Mesothelial cell of epicardium (in vitro differentiated cells): ENCODE measurements at places on chromosomes 1 and 21.

- DNase-seq = no peak
Observed at GRCh38 chr1:222610728-222611127, 7.2 kb upstream of the MIA3 start.

DNA sequence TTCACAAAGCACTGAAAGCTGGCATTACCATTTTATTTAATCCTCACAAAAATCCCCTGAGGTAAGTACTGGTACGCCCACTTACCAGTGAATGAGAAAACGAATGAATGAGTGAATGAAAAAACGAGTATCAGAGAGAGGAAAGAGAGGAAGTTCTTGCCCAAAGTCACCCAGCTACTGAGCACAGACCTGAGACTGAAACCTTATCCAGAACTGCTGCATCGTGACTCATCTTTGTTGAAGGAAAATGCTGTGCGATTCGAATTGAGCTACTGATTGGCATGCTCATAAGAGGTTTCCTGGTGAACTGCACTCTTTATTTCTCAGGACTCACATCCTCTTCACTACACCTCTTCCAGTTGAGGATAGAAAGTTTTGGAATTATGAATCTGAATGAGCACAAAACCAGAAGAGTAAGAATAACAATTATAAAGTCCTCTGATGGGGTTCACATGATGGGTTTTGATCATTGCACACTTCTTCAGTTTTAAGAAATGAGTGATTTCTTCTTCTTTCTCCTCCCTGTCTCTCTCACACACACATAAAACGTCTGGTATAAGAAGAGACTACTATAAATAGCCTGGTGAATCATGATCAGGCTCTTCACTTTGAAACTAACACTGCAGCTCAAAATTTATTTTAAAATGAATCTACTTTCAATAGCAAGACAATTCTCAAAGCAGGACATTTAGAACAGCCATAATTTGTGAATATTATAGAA is 32.1 kb downstream of the IL12RB2 start:
- no peak for DNase-seq

- DNase-seq = no peak
Observed at GRCh38 chr1:183742355-183742754, 62.6 kb upstream of the RGL1 start.

GRCh38 chr1:35563166-35563565 is 5.6 kb downstream of the NCDN start:
- DNase-seq = no peak

DNA sequence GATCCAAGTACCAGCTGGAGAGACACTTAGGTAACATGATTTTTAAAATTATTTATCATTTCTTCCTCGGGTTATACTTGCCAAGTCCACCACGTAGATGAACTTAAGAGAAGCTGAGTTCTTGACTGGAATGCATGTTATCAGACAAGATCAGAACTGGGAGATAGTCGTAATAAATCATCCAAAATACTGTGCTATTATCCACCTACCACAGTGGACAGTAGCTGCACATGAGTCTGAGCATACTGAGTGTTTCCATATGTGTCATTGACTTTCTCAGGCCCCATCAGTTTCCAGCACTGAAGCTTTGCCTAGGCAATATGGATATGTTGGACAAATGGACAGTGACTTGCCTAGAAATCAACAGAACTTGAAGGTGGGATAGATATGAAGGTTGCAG is 77.9 kb upstream of the RRP15 start:
- no peak for DNase-seq

GRCh38 chr1:44817771-44818495 is 9.6 kb downstream of the BTBD19 start:
- DNase-seq = no peak

DNA sequence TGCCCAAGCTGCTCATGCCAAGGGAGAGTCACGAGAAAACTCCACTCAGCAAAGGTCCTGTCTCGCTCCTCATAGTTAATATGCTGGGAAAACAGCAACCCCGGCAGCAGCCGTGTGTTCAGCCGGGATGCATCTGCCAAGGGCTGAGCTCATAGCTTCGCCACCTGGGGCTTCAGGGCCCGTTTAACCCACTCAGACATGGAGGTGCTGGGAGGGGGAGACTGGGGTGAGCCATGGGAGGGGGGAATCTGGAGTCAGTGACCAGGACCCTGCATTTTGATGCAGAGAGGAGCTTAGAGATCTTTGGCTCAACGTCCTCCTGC is 283.4 kb downstream of the PTPRU start:
- DNase-seq = no peak

- DNase-seq = no peak
Observed at GRCh38 chr1:232422898-232423297, 207.0 kb downstream of the SIPA1L2 start.

DNA sequence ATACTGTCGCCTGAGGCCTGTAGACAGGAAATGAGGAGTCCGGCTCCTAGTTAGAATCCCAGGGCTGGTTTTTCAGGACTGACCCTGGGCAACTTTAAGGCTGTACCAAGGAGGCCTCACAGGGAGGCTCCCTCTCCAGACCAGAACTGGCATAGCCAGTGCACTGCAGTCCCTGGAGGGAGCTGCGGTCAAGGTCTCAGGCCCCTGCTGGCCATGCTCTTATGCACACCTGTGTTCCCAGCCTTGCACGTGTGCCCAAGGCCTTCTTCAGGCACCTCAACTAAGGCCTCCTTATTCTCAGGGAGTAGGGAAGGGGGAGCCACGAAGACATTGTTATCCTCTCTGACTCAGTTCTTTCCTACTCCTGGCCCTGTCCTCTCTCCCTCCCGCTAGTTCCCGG is 22.0 kb upstream of the IFNAR1 start:
- no peak for DNase-seq

DNA sequence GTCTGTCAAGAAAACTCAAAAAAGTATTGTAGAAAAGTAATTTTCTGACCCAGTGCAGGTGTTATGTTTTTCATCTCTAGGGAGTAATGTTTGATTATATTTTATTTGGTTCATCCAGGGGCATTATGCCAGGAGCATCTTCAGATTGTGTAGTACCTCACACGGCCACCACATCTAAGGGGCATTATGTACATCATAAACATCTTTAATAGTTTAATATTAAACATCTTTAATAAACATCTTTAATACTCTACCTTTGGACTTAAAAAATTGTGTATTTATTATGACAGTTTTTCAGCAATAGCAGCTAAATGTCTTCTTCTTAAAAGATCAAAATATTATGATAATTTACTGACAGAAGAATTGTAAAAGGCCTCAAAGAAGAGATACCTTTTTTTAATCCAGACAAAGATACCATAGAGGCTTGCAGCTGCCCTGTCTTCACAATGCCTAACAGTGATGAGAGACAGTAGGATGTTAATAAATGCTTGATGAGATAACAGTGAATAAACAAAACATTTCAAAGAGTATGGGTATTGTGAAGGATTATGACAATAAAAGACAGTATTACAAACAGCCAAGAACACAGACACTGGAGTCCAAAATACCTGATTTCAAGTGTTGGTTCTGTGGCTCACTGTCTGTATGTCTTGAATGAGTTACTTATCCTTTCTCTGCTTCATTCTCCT is 240.9 kb upstream of the ADGRL2 start:
- DNase-seq = no peak

DNA sequence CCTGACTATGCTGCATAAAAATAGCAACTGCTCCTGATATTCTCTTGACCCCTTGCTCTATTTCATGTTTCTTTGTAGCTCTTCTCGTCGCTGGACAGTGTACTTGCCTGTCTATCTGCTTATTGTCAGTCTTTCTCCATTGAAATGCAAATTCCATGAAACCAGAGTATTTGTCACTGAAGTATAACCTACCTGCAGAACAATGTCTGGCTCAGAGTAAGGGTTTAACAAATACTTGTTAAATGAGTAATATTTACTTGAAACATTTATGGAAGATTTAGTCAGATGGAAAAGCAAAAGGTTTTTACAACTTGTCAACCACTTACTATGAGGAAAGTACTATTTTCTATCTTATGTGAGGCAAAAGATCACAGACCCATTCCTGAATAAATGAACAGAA is 19.9 kb upstream of the ERICH3 start:
- no peak for DNase-seq

- no peak for DNase-seq
Observed at GRCh38 chr1:203665993-203666392, 39.4 kb downstream of the ATP2B4 start.
